ENCODE measurements at places on chromosomes 13 and 19.

GRCh38 chr13:113204378-113204734, 4.1 kb downstream of the PCID2 start:
- DNase-seq: no peak

DNA sequence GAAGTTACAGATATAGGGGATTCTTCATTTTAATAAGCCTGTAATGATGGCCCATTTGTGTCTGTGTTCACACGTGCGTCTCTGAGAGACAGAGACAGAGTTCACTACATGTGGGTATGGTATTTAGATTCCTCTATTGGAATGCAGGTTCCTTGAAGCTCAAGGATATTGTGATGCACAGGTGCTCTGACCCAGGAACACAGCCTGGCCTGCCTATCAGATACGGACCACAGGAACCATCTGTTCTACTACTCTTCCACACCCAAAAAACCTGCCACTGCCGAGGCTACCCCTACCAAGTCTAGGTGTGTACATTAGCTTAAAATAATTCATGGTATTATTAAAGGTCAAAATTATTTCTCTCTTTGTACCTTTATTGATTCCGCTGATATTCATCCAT, 289.2 kb downstream of the ATP8A2 start:
- DNase-seq: no peak

DNA sequence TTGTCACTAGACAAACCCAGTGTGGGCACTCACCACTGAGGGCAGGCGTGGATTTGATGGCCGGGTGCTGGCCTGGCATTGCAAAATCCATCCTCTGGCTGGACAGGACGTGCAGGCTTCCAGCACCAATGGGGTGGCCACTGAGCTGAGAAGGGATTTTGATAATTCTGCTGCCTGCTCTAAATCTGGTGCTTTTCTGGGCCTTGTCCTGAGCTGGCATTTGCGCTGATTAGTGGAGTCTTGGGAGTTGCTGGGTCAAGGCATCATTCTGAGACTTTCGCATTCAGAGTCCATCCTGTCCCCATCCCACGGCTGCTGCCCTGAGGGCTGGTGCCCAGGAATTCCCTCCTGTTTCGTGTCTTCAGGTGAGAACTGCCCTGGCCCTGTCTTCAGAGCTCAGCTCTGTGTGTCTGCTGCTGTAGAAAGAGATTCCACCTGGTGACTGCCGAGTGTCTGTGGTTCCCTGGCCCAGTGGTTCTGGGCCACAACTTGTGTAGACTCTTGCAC, 65.9 kb upstream of the MCF2L start:
- no peak for DNase-seq

- peak; percentile 49 for DNase-seq
Observed at GRCh38 chr19:4636151-4636717, 3.1 kb upstream of the TNFAIP8L1 start.

GRCh38 chr13:28320884-28321574, 173.9 kb downstream of the FLT1 start:
- no peak for DNase-seq

DNA sequence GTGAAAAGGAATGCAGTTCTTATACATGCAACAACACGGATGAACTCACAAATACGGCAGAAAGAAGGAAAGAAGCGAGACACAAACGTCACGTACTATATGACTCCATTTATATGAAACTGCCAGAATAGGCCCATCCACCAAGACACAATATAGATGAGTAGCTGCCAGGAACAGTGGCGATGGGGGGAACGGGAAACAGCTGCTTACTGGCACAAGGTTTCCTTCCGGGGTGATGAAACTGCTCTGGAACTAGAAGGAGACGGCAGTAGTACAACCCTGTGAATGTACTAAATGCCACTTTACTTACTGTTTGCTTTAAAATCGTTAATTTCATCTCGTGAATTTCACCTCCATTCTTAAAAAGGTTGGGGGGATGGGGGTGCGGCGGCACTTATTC, 28.9 kb downstream of the MLLT1 start:
- DNase-seq: no peak

DNA sequence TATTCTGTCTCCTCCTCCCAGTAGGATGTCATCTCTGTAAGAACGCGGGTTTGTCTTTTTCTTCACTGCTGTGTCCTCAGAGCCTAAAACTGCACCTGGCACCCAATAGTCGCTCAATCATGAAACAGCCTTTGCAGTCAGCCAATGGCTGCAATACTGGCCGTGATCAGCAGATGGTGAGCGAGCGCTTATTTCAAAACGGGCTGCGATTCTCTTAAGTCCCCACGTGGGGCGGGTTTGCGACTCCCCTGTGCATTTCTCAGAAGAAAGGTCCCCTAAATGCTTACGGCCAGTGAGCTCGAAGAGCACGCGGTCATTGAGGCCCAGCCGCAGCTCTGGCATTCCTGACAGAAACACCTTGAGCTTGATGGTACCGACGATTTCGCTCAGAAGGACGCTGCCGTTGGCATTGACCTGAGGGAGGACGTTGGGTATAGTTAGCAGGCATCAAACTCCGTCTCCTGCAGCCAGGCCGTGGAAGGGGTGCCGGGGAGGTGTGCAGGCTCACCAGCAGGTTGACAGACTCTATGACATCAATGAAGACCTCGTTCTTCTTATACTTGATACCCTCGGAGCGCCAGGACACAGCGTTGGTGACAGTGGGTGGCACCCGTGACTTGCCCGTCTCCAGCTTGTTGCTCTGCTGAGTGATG, 6.0 kb downstream of the AP1M2 start:
- DNase-seq: peak; percentile 88

DNA sequence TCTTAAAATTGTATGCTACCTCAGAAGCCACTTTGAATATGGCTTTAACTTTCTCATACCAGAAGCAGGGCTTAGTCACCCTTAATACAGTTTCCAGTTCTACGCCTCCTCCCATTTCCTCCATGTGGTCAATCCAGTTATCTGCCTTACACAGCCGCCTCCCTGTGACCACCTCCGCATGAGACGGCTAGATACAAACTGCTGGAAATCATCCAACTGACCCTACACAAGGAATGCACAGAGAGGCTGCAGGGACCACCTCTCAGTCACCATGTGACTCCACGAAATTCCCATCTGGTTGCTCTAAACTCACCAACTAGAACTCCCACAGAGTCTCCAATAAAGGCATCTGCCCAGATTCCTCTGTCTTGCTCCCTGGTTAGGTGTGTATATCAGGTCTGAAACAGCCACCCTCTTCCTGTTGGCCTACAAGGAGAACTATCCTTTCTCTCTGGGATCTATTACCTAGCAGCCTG, 6.8 kb downstream of the ZNF564 start:
- DNase-seq: no peak

DNA sequence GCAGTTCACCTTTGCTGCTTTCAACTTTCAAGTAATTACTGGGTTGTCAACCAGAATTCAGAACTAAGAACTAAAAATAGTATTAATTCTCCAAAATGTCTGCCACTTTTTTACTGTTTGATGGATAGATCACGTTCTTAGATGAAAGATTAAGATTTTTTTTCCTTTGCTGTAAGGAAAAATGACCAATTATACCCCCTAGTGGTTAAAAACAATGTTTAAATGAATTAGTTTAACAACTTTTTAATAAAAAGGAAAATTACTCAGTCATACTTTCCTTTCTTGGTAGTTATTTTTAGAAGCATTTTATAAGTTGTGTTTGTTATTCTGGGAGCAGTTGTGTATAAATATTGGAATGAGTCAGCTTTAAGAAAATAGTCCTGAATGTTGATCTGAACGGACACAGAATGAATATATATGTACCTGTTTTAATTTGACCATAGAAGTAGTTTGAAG, 4.6 kb downstream of the TM9SF2 start:
- DNase-seq: no peak

DNA sequence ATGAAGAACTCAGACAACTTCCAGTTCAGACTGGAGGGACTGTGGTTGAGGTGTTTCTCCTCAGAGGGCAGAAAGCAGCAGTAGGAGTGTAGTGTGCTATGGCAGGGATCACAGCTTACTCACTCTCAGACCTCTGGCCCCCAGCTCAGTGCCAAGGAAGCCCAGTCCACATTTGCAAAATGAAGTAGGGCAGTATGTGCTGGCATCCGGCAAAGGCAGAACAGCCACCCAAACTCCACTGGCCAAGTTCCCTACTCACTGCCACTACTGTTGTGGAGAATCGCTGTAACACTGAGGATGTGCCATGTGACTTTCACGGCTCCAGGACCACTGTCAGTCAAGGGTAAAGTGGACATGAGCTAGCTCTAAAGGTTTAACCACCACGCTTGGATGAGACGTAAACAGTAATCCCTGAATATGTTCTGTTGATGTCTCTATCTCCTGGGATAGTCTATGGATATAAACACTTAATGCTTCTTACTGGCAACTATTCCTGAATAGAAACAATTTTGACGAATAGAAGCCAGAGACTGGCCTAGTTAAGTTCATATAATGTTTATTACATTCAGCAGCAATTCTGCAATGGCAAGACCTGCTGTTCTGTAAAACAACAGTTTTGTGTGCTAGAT, 67.0 kb upstream of the SLC15A1 start:
- DNase-seq: no peak
